ENCODE measurements at places on chromosomes 6 and 20.

DNA sequence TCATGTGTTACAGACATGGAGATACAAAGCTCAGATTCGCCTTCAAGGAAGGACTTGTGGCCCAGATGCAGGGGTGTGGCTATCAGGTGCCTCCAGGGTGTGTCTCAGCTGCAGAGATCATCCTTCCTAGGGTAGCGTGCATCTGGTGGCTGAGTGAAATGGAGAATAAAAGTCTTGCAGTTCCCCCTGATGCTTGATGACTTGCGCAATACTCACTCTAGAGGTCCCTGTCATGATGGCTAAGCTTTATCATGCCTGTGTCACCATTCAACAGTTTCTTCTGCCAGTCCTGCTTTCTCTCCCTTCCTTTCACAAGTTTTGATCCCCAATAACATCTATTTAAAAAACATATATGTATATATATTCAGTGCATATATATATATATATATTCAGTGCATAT lies 228.1 kb downstream of the PAX1 start:
- no peak for DNase-seq

DNA sequence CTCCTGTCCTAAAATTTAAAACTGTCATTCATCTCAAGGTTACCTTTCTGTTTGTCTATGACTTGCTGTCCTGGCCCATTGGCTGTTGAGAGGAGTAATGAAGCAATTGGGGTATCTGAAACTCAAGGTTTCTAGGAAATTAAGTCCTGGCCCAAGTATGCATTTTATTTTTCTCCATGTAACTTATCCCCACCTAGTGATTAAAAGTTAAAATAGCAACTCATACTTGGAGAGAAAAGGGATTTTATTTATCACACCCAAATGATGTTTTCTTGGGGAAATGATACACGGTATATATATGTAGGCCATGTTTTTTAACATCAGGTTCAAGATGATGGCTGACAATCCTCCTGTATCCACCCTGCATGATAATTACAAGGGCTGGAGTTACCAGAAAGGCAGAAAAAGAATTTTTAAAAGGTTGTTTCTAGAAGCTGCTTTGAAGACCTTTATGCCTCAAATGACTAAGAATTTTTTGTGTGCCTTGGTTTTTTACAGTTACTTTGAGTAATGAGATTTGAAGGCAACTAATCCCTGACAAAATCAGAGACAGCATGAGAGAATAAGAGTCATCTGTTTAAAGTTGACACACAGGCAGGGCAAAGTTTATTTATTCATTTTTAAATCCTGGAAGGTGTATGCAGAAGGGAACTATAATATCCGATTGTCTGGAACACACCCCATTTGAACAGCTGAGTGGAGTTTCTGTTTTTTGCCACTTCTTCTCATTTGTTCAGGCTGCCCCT lies 28.9 kb upstream of the C6orf58 start:
- DNase-seq = no peak

DNA sequence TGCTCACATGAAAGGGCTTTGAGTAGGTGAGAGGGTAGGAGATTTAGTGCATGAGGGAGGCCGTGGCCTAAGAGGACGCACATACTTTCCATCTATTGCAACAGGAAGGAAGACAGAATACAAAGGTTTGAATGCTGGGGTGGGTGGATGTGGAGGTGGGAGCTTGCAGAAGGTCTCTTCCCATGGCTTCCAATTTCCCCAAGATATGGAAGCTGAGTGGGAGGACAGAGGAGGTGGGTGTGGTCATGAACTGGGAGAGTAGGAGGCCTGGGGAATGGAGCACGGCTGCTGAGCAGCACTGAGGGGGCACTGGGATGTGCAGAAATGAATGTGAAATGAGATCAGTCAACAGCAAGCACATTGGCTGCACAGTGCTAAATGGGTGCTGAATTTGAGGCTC lies 70.3 kb downstream of the SCML4 start:
- DNase-seq = no peak

DNA sequence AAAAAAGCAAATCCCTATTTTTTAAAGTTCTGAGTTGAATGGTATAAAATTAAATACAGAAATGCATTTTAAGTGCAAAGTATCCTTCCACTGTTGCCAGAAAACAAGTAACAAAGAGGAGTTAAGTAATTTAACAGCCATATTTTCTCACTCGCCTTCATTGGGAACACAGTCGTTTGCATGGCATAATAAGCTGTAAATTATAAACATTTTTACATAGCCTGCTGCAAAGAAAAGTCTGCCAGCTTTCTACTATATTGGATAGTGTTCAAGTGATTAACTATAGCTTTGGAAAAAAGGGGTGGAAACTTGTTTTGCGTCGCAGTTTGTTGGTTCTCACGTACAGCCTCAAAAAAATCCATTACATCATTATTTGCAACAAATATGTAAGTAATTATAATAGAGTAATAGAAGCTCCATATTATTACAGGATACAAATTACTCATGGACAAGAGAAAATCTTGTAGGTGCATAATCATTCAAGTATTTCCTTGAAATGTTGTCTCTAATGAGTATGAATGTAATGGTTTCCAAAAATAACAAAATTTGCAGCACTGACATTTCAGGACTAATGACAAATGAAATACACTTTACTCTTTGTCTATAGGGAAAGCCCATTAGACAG lies 139.3 kb downstream of the PDSS2 start:
- DNase-seq = no peak

Data from T follicular helper cell (primary cell).